Putamen (tissue), 1 donor: ENCODE measurements at places on chromosomes 2 and 18.

DNA sequence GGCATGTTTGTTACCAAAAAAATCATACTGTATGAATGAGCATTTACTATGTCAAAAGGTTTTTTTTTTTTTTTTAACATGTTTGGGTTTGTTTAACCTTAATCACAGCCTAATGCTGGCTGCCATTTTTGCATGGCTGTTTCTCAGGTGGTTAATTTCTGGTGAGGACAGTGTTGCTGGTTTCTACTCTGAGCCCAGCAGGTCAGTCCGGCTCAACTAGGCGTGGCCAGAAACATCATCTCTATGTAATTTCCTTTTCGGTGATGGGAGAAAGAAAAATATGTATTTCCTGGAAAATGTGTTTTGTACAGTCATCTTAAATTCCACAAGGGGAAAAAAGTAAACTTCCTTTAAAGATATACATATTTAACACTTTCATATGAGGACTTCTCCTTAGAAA, 24.9 kb upstream of the BZW1 start:
- no peak for DNase-seq

DNA sequence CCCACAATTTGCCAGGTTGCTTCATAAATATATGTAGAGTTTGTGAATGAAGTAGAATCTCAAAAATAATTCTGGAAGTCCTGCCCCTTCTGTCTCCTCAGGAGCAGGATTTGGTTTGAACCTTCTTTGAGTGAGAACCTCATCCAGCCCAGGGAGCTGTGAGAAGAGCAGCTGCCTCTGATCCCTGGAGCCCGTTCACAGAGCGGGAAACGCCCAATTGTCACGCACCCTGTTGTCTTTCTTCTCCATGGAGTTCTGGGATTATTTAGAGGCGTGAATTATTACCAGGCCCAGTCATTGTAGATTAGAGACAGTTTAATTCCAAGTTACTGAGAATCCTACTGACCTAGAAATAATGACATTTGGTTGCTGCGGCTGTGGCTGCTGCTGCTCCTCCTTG, 66.1 kb downstream of the TPO start:
- DNase-seq = no peak

DNA sequence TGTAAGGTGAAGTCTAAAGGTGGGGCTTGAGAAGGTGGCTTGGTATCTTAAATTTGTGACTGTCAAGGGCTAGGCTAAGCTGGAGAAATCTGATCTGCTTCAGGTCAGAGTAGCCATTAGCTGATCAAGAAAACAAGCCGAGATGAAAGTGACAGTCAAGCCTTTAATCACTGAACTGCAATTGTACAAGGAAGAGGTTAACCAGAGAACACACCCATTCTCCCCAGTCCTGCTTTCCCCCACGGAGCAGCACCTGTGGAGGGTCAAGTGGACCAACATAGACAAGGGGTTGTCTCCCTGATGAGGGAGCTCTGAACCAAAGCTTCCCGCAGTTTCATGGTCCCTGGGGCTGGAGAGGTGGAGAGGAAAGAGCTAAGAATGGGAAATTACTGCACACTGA, 901.2 kb downstream of the DCC start:
- DNase-seq = no peak

DNA sequence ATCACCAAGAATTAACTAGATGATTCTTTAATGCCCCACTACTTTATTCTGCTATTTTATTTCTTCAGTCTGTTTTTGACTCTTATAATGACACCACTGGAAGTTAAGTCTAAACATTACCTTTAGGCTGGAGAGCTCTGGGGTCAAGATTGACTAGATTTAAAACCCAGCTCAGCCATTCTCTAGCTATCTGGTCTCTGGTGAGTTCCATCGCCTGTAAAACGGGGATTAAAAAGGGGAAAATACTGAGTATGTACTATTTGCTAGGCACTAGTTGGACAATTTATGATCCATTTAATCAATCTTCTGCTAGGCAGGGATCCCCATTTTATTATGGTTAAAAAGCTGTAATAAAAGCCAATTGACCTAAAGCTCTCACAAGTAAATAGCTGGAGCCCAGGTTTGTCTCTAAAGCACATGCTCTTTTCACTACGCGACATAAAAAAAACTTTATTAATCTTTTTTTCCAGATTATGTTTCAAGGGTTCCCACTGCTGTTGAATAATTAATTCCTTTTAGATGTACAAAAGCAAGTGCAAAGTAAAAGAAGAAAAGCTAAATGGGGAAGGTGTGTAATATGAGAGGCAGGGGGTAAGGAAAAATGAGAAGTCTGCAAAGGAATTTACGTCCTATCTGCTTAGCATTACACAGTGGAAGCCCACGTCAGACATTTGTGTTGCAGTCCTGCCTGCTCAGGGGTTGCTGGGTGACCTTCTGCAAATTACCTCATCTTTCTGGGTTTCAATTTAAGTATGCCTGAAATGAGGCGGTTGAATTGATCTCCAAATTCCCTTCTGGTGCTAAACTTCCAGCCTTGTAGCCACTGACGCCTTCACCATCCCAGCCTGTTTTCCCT, 918 bp upstream of the NABP1 start:
- DNase-seq = no peak

GRCh38 chr2:240520130-240520973, 37.4 kb downstream of the ANKMY1 start:
- DNase-seq = no peak

DNA sequence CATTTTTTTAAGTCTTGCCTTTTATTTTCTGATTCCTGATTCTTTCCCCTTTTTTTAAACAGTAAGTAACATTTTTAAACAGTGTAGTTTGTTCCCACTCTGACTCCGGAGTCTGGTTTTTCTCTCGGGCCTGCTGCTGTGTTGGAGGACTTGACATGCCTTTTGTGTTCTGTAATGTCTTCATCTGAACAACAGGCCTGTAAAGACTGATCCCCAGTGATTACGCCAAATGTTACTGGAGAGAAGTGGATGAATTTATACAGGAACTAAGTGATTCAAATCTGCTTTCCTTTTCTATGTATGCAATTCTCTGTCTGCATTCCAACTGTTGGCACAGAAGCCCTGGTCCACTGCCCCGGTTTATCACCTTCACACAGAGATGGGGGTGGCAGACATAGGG, 54.3 kb upstream of the RMDN2 start:
- DNase-seq = no peak

GRCh38 chr18:13574761-13575160, 151.6 kb downstream of the FAM210A start:
- no peak for DNase-seq

DNA sequence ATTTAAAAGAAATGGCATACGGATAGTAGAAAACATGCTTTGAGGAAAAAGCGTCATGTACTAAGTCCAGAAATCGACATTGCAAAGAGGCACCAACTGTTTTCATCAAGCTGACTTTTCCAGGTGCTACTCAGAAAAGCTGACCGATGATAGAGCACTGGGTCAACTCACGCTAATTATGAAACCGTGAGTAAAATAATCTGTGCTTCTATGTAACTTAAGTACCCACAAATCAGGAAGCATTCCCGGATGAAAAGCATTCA, 353 bp upstream of the NUP35 start:
- no peak for DNase-seq

GRCh38 chr2:85734942-85735608, 18.7 kb upstream of the ATOH8 start:
- DNase-seq = no peak

DNA sequence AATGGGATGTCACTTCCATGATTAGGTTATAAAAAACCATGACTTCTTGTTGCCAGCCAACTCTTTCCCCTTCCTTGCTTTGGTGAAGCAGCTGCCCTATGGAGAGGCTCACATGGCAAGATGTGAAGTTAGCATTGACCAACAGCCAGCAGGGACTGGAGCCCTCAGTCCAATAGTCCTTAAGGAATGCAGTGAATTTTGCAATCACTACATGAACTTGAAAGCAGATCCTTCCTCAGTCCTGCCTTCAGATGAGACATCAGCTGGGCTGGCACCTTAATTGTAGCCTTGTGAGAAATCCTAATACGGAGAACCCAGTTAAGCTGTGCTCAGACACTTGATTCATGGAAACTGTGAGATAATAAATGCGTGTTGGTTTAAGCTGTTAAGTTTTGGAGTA, 61.8 kb downstream of the ATP8B1 start:
- DNase-seq = no peak

DNA sequence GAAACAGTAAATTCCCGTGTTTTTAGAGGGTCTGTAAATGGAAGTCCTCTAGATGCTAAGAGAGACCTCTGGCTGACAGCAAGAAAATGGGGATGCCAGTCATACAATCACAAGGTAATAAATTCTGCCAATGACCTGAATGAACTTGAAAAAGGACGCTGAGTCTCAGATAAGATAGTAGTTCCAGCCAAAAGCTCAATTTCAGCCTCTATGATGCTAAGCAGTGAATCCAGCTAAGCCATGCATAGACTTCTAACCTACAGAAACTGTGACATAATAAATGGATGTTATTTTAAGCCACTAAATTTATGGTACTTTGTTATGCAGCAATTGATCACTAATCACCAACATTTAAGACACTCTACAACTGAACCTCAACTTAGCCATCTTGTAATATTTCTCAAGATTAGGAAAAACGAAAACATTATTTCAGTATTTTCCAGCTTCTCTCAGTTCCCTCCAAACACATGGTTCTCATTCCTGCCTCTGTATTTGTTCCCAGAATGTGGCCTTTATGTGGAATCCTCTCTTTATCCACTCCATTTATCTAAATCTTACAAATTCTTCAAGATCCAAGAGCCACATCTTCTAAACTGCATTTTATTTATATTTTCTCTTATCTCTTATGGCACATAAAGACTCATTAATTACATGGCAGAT, 331.1 kb downstream of the GULP1 start:
- DNase-seq = no peak

DNA sequence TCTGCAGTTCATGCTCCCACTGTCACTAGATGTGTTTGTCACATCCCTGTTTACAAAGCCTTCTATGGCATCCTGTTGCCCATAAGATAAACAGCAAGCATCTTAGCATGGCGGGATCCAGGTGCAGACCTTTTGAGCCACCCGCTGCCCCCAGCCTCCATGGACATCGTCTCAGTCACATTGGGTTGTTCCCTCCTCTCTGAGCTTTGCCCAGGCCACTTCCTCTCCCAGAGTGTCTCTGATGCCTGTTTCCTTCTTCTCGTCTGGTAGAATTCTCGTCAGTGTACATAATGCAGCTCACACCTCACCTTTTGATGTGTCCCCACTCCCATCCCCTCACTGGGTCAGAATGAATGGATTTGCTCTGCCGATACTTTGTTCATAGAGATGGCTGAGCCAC, 239.0 kb upstream of the APCDD1 start:
- DNase-seq = no peak

- DNase-seq = no peak
Observed at GRCh38 chr2:7450188-7450832, 533.1 kb downstream of the RNF144A start.

DNA sequence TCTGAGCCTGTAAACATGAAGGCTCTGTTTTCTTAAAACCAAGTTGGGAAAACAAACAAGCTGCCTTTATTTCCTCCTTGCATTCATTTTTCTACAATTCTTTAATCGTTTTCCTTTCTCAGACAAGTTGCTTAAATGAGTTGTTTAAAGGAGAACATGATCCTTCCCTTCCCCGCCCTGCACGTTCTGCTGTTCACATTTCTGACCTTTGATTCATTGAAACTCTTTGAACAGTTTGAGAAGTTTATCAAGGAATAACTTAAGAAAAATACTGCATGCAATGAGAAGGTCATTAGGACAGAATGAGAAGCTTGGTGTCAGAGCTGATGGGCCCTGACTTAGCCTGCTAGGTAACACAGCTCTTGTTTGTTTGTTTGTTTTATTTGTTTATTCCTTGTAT, 181.6 kb downstream of the PARD3B start:
- DNase-seq = no peak

DNA sequence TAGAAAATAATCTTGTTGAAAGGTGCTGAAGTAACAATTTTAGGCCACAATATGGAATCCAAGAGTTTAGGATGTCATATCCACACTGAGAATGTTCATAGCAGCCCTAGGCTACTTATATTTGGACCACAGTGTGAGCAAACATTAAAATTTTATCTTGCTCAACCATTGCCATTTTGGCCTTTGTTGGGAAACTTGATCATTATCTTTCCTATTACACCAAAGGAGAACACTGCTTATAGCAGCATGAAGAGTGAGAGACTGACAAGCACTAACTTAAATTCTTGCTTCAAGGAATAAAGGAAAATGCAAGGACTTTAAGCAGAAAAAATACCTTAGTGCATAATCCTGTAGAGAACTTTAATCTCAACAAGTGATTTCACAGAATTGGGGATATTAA, 86.3 kb upstream of the LRRTM4 start:
- no peak for DNase-seq

DNA sequence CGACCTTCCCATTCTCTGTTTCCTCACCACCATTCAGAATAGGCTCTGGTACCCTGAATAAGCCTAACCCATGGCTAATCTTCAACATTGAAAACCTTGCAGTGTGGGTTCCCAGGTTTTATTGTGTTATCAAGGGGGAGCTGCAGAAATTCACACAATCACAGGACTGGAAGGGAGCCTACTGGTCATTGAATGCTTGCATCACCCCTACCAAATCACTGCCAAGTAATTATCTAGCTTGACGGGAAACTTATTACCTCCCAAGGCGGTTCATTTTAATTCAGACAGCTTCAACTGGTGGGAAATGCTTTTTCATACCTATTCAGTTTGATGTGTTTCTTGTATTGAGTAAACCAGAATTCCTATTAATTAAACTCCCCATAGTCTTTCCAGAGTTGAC, 33.6 kb upstream of the EFEMP1 start:
- DNase-seq = no peak

GRCh38 chr2:176967911-176968450, 244.6 kb upstream of the HNRNPA3 start:
- DNase-seq = no peak

DNA sequence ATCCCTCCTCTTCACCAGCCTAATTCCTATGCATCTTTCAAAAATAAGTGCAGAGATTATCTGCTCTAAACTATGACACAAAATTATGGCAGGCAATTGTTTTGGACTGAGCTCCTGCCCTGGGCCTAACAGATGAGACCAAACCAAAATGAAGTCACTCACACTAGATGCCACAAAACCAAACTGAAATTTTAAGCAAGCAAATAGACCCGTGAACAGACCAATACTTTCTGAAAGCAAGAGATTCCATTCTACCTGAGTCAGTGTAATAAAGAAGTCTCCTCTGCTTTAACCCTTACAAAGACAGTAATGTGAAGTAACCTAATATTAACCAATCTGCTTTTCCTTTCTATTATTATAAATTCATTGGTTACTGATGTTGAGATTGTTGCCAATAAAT, 84.3 kb downstream of the RIT2 start:
- DNase-seq = no peak

DNA sequence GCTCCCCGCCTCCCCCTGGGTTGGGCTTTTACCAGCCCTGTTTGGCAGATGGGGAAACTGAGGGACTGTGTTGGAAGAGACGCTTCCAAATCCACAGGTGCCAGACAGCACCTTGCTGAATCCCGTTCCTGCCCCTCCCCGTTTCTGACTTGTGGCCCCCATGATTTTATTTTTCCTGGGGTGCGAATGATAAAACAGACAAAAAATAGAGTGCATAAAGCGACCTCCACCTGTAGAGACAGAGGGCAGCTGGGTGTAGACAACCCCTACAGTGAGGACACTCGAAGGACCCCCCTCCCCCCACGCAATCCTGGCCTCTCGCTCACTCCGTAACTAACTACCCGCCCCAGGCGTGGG, 2.2 kb upstream of the CTDSP1 start:
- no peak for DNase-seq
